ENCODE measurements at places on chromosomes 16 and 17. TPM values are rescaled to one million over a fixed set of nuclear protein-coding genes. Genes with fewer than 3 reads are reported as not detected.

CHD9NB gene
- total RNA-seq, result not detected

- H3K36me3 ChIP-seq, result peaks cover 10% of the 10 kb centered on the region
- no peak for DNase-seq
- H3K27me3 ChIP-seq, result no peaks in the 10 kb centered on the region
- no peak overlapping the region for H3K27ac ChIP-seq
- H3K4me3 ChIP-seq, result no peak overlapping the region
These were observed 4.1 kb downstream of the PRPSAP2 start for GRCh38 chr17:18862011-18862410.

DNA sequence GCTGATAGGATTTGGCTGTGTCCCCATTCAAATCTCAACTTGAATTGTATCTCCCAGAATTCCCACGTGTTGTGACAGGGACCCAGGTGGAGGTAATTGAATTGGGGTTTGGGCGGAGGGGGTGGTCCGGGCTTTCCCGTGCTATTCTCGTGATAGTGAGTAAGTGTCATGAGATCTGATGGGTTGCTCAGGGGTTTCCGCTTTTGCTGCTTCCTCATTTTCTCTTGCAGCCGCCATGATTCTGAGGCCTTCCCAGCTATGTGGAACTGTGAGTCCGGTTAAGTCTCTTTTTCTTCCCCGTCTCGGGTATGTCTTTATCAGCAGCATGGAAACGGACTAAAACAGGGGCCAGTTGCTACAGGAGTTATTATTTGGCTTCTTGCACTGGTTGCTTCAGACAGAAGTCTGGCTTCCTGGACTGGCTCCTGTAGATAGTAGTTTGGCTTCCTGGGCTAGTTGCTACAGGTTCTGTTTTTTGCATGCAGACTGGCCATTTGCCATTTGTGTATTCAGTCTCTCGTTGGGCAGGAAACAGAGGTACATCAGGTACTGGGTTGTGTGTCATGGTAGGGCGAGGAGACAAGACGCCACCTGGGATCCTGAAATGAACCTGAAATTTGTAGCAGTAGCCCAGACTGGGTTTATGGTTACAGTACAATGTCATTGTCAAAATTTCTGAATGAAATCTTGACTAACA is 32.6 kb downstream of the CNTNAP4 start:
- no peaks in the 10 kb centered on the region for H3K4me1 ChIP-seq
- no peak overlapping the region for H3K4me3 ChIP-seq
- no peaks in the 10 kb centered on the region for H3K36me3 ChIP-seq
- no peaks in the 10 kb centered on the region for H3K27me3 ChIP-seq
- H3K27ac ChIP-seq, result no peak overlapping the region

- DNase-seq, result no peak
- peaks cover 77% of the 10 kb centered on the region for H3K4me1 ChIP-seq
- H3K27me3 ChIP-seq, result peaks cover 9% of the 10 kb centered on the region
- H3K27ac ChIP-seq, result peak overlapping the region; percentile 93
- H3K36me3 ChIP-seq, result no peaks in the 10 kb centered on the region
These were observed 1.6 kb downstream of the ZFHX3 start for GRCh38 chr16:73046202-73046848.

GRCh38 chr17:17391668-17392370 is 85.0 kb upstream of the MED9 start:
- H3K27ac ChIP-seq, result no peak overlapping the region
- no peak overlapping the region for H3K4me3 ChIP-seq
- H3K36me3 ChIP-seq, result no peaks in the 10 kb centered on the region
- no peak for DNase-seq
- H3K27me3 ChIP-seq, result no peaks in the 10 kb centered on the region
- H3K4me1 ChIP-seq, result no peaks in the 10 kb centered on the region

GRCh38 chr17:74260525-74260850 is 13.5 kb upstream of the DNAI2 start:
- H3K27me3 ChIP-seq, result no peaks in the 10 kb centered on the region
- H3K27ac ChIP-seq, result no peak overlapping the region
- H3K4me1 ChIP-seq, result no peaks in the 10 kb centered on the region
- H3K36me3 ChIP-seq, result no peaks in the 10 kb centered on the region
- DNase-seq, result no peak
- no peak overlapping the region for H3K4me3 ChIP-seq

GRCh38 chr16:68512183-68512582 is 26.9 kb upstream of the ZFP90 start:
- no peak for DNase-seq
- H3K36me3 ChIP-seq, result no peaks in the 10 kb centered on the region

DNA sequence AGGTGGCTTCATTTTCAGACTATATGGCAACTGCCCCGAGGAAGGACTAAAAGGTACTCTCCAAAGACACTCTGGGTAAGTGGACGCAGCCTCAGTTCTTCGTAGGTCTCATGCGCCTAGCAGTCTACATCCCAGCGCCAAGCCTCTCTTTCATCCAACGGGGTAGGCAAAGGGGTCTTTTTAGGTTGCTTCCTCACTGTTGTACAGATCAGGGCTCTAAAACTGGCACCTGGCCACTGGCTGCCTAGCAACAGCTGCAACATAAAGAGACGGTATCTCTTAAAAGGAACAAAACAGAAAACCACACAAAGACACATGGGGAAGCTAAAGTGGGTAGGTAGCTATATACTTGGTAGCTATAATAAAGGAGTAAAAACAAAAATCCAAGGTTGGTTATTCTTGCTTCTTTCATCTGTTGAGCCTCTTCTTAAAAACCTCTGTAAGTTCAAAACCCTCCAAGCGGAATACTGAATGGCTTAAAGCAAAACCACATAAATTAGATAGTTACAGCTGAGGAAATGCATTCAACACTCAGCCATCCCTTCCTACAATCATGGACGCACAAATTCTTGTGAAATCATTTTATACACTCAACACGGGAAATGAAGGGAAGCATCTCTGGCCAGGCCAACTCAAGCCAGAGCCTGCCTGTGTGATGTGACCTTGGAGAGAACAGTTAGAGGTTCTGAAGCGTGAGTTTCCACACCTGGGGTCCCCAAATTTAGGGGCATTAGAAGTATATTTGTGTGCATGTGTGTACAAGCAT is 22.7 kb downstream of the CYTH1 start:
- H3K4me1 ChIP-seq, result peaks cover 6% of the 10 kb centered on the region
- no peaks in the 10 kb centered on the region for H3K36me3 ChIP-seq
- H3K27ac ChIP-seq, result no peak overlapping the region
- H3K27me3 ChIP-seq, result no peaks in the 10 kb centered on the region
- H3K4me3 ChIP-seq, result no peak overlapping the region

- H3K36me3 ChIP-seq, result peaks cover 22% of the 10 kb centered on the region
- DNase-seq, result no peak
- H3K4me1 ChIP-seq, result peaks cover 4% of the 10 kb centered on the region
- H3K27me3 ChIP-seq, result no peaks in the 10 kb centered on the region
- no peak overlapping the region for H3K4me3 ChIP-seq
- H3K27ac ChIP-seq, result peak overlapping the region; percentile 92
These were observed 18.2 kb downstream of the PGS1 start for GRCh38 chr17:78396441-78397337.

TBC1D3E gene
- 4.9 TPM for total RNA-seq

GRCh38 chr17:82790391-82790790 is 38.5 kb downstream of the TBCD start:
- no peak overlapping the region for H3K4me3 ChIP-seq
- no peak overlapping the region for H3K27ac ChIP-seq
- no peaks in the 10 kb centered on the region for H3K4me1 ChIP-seq
- no peaks in the 10 kb centered on the region for H3K36me3 ChIP-seq
- H3K27me3 ChIP-seq, result no peaks in the 10 kb centered on the region

EEF2KMT gene
- 14.8 TPM for total RNA-seq

ZSCAN32 gene
- total RNA-seq, result 17.1 TPM

CLDN7 gene
- 0.51 TPM for total RNA-seq

DNA sequence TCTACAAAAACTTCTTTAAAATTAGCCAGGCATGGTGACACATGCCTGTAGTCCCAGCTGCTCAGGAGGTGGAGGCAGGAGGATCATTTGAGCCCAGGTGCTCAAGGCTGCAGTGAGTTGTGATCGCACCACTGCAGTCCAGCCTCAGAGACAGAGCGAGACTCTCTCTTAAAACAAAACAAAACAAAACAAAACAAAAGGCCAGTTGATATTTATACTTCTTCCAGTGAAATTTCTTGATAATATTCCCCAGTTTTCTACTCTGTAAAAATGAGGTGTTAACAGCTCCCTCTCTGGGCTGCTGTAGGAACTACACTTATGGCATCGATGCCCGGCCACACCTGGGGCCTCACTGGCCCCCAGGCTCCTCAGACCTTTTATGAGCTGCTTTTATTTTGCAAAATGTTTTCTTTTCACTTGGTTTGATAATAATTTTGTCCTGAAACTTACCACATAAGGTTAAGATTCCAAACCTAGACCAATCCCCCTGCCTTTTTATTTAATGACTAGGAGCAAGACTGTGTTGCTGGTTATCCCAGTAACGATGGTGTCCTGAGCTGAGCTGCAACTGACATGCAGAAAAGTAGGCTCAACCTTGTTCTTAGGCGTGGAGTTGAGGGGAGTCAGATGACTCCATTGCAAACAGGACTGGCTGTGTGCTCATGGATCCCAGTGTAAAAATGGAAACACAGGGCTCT is 17.6 kb downstream of the MAPK8IP3 start:
- DNase-seq, result peak; percentile 51
- no peaks in the 10 kb centered on the region for H3K4me1 ChIP-seq
- peaks cover 6% of the 10 kb centered on the region for H3K36me3 ChIP-seq
- peak overlapping the region; percentile 41 for H3K27ac ChIP-seq
- H3K4me3 ChIP-seq, result no peak overlapping the region

HOXB13 gene
- total RNA-seq, result not detected

- H3K27ac ChIP-seq, result no peak overlapping the region
- no peak for DNase-seq
These were observed 52.4 kb downstream of the ANKRD11 start for GRCh38 chr16:89437991-89438390.

DNA sequence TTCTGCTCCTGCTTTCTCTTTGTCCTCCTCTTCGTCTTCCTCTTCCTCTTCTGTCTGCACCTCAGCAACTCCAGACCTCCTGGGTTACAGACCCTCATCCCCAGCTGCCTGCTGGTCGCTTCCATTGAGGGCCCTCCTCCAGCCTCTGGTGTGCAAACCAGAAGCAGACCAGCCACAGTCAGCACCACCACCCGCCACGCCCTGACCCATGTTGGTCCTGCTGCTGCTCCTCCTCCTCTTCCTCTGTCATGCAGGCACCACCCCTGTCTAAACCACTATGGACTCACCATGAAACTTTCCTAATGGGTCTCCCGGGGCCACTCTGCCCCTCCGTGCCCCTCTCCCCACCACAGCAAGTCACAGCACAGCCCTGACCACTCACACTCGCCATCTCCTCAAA is 11.4 kb upstream of the OGFOD3 start:
- H3K4me1 ChIP-seq, result no peaks in the 10 kb centered on the region
- no peaks in the 10 kb centered on the region for H3K36me3 ChIP-seq
- no peak overlapping the region for H3K27ac ChIP-seq
- DNase-seq, result no peak
- no peaks in the 10 kb centered on the region for H3K27me3 ChIP-seq

DNA sequence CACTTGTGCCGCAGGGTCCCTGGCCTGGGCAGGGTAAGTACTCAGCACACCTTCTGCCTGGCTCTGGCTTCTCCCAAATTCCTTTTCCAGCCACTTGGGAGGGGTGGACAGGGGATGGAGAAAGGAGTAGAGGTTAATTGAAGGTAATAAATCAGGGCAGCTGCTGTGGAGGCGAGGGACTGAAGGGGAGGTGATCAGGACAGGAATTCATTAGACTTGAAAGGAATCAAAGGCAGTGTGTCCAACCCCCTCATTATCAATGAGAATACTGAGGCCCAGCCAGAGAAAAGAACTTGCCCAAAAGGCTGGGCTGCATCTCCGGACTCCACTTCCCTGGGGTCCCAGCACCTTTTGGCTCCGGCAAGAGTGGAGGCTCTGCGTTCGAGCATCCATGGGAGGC is 2.4 kb downstream of the SOST start:
- no peak overlapping the region for H3K27ac ChIP-seq
- no peaks in the 10 kb centered on the region for H3K4me1 ChIP-seq
- H3K27me3 ChIP-seq, result peaks cover 39% of the 10 kb centered on the region
- H3K4me3 ChIP-seq, result no peak overlapping the region
- DNase-seq, result no peak
- no peaks in the 10 kb centered on the region for H3K36me3 ChIP-seq

DNA sequence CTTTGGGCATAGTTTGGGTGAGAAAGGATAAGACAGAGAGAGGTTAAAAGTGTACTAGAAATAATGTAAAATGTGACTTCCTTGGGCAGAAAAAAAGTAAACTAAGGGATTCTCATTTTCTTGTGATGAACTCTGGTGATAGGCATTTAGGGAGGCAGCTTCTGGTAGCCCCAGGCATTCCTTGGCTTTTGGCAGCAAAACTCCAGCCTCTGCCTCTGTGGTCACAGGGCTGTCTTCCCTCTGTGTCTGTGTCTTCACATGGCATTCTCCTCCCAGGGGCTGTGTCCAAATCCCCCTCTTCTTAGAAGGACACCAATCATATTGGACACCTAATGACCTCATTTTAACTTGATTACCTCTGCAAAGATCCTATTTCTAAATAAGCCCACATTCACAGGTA is 54.7 kb downstream of the HS3ST3B1 start:
- H3K27me3 ChIP-seq, result no peaks in the 10 kb centered on the region
- H3K4me3 ChIP-seq, result no peak overlapping the region
- no peaks in the 10 kb centered on the region for H3K36me3 ChIP-seq
- DNase-seq, result no peak

DNA sequence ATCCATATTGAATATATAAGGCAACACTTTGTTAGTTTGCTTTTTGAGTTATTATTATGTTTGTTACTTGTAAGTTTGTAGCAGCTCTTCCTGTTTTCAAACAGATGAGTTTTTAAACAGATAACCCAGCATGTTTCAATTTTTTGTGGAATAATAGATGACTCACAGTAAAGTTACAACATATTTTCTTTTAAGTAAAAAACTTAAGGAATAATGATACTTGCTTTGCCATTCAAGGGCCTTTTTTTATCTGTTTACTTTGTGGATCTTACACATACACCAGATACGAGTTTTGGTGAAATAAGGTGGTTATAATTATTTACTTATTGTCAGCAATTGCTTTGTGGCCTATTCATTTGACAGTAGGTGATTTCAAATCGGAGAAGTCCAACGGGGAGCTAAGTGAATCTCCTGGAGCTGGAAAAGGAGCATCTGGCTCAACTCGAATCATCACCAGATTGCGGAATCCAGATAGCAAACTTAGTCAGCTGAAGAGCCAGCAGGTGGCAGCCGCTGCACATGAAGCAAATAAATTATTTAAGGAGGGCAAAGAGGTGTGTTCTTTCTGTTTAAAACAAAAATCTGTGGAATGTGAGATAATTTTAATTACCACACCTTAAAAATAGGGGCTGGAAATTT is 66.3 kb downstream of the BPTF start:
- H3K27ac ChIP-seq, result peak overlapping the region; percentile 18
- DNase-seq, result peak; percentile 70
- no peaks in the 10 kb centered on the region for H3K4me1 ChIP-seq
- no peaks in the 10 kb centered on the region for H3K27me3 ChIP-seq
- no peak overlapping the region for H3K4me3 ChIP-seq
- H3K36me3 ChIP-seq, result peaks cover 54% of the 10 kb centered on the region

DNA sequence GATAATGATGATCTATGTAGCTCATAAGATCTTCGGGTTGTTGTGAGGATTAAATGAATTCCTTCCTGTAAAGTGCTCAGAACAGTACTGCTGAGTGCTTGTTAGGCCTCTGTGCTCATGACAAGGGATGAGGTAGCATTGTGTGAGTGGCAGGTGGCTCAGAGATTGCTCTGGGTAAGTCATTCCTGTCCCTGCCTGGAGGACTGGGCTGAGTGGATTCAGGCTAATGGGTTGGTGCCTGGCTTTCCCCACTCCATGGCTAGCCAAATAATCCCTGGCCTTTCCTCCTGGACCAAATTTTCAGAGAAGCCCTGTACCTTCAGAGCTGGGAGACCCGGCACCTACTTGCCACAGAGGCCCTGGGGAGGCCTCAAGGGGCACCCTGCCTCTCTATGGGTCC is 1.3 kb upstream of the CCDC92B start:
- no peaks in the 10 kb centered on the region for H3K36me3 ChIP-seq
- H3K27ac ChIP-seq, result no peak overlapping the region
- H3K4me3 ChIP-seq, result no peak overlapping the region
- no peak for DNase-seq
- H3K27me3 ChIP-seq, result peaks cover 55% of the 10 kb centered on the region
